Esophagus squamous epithelium (tissue), 5 donors: ENCODE measurements at places on chromosomes 2 and 18.

GRCh38 chr2:29010946-29011345 is 29.8 kb downstream of the TOGARAM2 start:
- DNase-seq, result no peak

- DNase-seq, result no peak
Observed at GRCh38 chr18:48316177-48316576, 93.0 kb downstream of the ZBTB7C start.

DNA sequence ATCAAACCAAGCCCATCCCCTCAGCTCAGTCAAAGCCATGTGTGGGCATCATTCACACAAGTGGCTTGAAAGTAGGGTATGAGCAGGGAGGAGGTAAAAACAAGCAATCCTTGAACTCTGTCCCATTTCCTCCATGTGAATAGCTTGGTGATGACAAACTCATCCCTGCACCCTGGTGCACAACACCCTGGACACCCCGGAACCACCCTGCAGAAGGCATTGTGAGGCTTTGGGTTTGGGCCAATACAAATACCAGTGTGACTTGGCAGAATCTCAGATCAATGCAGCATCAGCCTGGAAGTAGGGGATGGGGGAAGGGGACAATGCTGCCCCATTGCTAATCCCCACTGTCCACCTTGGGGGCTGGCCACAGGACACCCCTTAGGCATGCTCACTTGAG is 28.6 kb downstream of the TGFA start:
- DNase-seq, result no peak

DNA sequence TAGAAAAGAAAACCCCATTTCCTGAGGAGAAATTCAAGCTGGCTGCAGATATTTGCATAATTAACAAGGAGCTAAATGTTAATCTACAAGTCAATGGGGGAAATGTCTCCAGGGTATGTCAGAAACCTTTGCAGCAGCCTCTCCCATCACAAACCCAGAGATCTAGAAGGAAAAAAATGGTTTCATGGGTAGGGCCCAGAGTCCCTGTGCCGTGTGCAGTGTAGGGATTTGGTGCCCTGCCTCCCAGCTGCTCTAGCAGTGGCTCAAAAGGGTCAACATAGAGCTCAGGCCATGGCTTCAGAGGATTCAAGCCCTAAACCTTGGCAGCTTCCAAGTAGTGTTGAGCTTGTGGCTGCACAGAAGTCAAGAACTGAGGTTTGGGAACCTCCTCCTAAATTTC is 290.2 kb upstream of the TMEFF2 start:
- DNase-seq, result no peak

- no peak for DNase-seq
Observed at GRCh38 chr2:240568678-240569522, 616 bp downstream of the RNPEPL1 start.

- DNase-seq, result no peak
Observed at GRCh38 chr2:196225213-196225612, 53.8 kb upstream of the STK17B start.

GRCh38 chr2:159230145-159230877 is 56.2 kb downstream of the WDSUB1 start:
- no peak for DNase-seq

- DNase-seq, result no peak
Observed at GRCh38 chr2:165804719-165805118, 10.7 kb upstream of the GALNT3 start.

- no peak for DNase-seq
Observed at GRCh38 chr2:54669677-54670484, 53.6 kb upstream of the EML6 start.

- DNase-seq, result no peak
Observed at GRCh38 chr2:105320651-105321215, 8.8 kb downstream of the TGFBRAP1 start.

DNA sequence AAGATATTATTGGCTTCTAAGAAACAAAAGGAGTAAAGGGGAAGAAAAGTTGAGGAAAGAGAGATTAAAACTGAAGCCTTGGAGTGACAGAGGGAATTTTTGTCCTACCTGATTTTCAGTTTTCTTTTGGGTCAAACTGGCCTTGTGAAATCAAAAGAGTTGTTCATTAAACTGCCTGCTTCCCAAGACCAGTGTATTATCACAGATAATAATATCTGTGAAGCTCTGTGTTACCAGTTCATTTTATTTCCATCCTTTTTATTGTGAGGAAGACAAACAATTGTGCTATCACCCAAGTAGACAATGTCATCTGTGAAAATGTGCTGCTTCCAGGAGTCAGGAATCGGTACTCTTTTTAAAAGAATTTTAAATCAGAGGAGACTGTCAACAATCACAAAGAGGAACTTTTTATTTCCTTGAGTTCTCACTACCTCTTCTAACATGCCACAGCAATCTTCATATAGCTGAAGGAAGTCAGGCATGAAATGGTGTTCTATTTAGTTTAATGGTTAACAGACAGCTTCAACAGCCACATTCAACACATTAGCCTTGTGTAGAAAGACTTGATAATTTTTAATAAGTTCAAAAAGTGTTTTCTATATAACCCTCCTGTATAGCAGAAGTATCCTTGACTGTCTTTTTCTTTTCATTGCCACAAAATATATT is 554.8 kb downstream of the PIK3C3 start:
- DNase-seq, result no peak

GRCh38 chr2:47007223-47007825 is 91.7 kb upstream of the MCFD2 start:
- DNase-seq, result no peak

- no peak for DNase-seq
Observed at GRCh38 chr2:8624855-8625398, 56.9 kb upstream of the ID2 start.

DNA sequence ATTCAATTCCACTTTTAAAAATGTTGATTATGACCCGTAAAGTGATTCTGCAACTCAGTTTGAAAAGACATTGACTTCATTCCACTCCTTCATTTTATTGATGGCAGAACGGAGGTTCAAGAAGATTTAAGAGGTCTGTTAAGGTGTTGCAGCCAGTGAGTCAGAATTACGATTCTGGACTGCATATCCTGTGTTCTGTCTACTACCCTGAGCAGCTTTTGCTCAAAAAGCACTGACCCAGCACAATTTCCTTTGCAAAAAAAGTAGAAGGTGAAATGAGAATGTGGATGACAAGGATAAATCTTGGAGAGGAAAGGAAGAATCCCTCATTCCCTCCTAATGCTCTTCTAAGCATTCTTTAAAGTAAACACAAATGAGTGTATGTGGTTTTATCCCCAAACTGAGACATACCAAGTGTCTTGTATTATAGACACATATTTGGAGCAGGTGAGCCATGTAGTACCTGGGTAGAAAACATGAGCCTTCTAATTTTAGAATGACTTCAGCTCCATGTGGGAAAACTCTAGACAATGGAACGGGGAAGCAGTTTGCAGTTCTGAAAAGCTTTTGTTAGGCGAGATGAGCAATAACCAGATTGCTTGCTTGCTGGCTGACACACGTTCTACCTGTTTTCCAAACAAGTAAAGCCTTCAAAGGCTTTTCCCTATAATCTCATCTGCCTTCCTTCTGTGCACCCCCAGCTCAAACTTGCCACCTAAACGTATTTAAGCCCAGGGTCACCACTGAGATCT is 44.7 kb downstream of the TGFA start:
- no peak for DNase-seq

- no peak for DNase-seq
Observed at GRCh38 chr2:238584617-238585016, 157.9 kb downstream of the ASB1 start.

DNA sequence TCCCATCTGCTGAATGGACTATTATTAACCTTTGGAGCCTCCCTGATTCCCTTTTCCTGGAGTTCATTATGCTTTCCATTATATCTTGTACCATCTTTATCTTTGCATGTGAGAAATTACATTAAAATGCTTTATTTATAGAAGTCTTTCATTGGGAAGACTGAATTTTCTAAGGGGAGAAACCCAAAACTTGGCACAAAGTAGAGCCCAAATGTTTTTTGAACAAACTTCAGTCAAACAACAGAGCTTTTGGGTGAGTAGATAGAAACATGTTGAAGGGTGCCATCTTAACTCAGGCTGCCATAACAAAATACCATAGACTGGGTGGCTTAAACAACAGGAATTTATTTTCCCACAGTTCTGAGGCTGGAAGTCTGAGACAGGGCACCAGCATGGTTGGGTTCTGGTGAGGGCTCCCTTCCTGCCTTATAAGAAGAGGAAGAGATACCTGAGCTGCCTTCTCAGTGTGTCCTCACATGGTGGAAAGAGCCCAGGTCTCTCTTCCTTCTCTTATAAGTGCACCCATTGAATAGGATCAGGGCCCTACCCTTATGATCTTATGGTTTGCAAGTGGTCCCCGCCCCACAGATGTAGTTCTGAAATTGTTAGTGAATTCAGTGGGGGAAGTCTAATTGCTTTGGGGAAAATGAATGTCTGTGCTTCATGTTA is 19.2 kb downstream of the RALB start:
- DNase-seq, result no peak

DNA sequence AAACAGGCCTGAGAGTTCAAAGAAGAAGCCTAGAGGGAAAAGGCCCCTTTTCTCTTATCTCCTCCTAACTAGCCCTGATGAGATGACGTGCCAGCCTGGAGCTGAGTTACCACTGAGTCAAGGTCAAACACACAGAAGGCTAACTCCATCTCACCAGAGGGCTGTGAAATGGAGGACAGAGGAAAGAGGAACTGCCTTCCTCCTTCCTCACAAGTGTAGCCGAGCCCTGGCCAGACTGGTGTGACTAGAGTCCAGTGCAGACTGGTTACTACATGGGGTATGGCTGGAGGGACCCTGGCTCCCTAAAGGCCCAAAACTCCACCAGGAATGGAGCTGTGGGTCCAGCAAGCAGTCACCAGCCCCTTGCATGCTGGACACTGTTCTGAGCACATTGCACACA is 35.7 kb upstream of the GYPC start:
- DNase-seq, result no peak

GRCh38 chr2:129071531-129071930 is 752.9 kb upstream of the HS6ST1 start:
- no peak for DNase-seq

DNA sequence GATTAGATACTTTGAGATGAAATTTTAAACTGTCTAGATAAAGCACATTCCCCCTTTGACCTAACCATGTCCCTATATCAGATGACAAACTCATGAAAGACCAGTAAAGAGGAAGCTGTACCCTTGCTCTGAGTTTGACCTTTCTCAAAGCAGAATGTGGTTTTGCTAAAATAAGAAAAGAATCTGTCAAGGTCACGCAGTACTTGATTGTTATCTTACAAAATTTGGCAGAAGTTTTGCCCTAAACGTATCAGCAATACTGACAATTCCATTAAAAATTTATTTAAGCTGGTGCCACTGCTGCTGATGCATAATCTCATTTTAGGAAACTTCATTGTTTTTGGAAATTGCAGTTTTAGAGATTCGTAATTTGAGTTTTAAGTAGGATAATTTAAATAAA is 31.2 kb upstream of the GALM start:
- no peak for DNase-seq

DNA sequence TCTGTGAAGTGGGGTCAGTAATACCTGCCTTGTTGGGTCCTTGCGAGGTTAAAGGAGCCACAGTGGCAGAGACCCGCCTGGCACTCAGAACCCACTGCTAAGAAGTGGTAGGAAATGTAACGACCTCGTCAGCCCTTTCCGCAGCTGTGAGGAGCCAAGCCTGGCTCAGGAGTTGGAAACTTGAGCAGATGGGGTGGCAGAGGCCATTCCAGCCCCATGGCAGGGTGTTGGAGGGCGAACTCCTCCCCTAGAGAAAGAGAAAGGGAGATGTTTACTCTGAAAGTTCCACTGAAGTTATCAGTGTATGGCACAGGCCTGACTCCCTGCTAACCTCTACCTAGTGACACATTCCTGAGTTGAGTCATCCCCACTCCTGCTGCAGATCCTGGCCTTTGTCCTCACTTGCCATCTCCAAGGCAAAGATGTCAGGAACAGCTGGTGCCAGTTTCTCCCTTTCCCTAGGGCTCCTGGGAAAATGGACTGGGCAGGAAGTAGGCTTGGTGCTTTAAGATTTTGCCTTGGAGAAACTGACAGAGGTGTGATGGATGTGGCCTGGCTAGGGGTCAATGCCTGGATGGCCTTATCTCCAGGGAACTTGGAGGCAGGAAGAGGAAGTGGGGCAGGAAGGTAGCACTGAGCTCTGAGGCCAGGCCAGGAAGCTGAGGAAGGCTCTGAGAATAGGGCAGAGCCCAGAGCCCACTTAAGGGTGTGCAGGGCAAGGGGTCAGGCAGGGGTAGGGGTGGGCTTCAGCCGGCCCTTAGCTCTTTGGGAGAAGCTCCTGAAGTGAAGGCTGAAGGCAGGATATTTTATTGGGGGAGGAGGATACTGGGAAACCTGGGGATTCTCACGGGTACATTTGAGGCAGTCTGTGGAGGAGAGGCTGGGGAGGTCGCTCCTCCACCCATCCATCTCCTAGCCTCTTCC is 888 bp downstream of the VAMP5 start:
- no peak for DNase-seq

GRCh38 chr2:102780467-102780866 is 18.6 kb downstream of the TMEM182 start:
- no peak for DNase-seq

- no peak for DNase-seq
Observed at GRCh38 chr18:22604986-22605421, 187.3 kb upstream of the CTAGE1 start.

DNA sequence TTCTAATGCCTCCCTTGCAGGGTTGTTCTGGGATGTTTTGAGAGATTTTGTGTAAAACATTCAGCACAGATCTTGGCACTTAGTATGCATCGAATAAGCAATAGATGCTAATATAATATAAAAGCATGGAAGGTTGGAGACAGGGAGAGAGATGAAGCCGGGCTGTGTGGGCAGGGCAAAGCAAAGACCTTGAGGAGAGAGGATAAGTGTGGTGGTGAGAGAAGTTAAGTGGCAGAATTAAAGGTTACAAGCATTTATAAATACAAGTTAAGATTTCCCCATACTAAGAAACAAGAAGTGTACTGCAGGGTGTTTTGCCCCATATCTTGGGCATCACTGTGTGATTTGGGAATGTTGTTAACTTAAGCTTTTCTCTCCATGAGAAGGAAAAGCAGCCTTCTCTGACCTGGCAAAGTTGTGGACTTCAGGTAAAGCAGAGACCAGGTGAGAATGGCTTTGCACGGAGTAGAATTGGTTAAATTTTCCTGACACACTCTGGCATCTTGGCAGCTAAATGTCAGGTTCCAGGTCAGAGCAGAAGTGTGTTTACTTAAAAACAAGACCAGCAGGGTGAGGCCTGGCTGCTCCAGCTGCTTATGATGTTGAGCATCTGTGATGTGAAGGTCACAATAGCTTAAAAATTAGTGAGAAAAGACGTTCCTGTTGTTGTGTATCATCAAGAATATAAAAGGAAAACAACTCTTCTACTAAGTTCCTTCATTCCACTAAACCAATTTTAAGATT is 288.5 kb upstream of the HNMT start:
- no peak for DNase-seq
